ENCODE measurements at places on chromosomes 1 and 21. TPM values are rescaled to one million over a fixed set of nuclear protein-coding genes. Genes with fewer than 3 reads are reported as not detected.

DNA sequence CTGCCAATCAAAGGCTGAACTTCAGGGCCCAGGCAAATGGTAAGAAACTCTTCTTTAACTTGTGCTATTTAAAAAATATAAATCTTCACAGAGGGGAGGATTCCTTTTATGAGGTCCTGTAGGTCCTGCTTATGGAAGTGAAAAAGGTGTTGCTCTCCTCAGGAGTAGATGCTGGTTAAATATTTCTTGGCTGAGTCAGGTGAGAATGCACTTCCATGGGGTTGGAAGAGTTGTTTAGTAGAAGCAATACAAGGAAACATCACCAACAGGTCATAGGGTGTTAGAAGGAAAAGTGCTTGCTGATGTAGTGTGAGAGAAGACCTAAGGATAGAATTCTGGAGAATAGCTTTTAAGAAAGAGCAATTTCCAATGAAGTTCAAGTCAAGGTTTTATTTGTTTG lies 42.2 kb upstream of the ATP1A1 start:
- DNase-seq, result no peak

GRCh38 chr1:94953746-94954145 lies 26.8 kb upstream of the CNN3 start:
- no peak for DNase-seq

Gene APOBEC4
- 2.1 TPM for polyA plus RNA-seq

GRCh38 chr21:45456584-45457160 lies 51.7 kb downstream of the COL18A1 start:
- no peak for DNase-seq

Gene DCST1
- 0.61 TPM for polyA plus RNA-seq

Gene CNKSR1
- polyA plus RNA-seq, result 15.2 TPM

GRCh38 chr1:38784452-38785284 lies 74.9 kb downstream of the RRAGC start:
- no peak for DNase-seq

- no peak for DNase-seq
Observed at GRCh38 chr21:42513151-42513984, at the start of gene SLC37A1. TSS of gene SLC37A1 (plus strand) at chr21:42513852. CDS start at chr21:42518455, 4,603 bp downstream.

Gene ADORA1
- 12.3 TPM for polyA plus RNA-seq
